Activated CD4-positive, alpha-beta T cell treated with anti-CD3 and anti-CD28 coated beads for 36 hours (primary cell): ENCODE measurements at places on chromosomes 4 and X. TPM values are rescaled to one million over a fixed set of nuclear protein-coding genes. Genes with fewer than 3 reads are reported as not detected.

DNA sequence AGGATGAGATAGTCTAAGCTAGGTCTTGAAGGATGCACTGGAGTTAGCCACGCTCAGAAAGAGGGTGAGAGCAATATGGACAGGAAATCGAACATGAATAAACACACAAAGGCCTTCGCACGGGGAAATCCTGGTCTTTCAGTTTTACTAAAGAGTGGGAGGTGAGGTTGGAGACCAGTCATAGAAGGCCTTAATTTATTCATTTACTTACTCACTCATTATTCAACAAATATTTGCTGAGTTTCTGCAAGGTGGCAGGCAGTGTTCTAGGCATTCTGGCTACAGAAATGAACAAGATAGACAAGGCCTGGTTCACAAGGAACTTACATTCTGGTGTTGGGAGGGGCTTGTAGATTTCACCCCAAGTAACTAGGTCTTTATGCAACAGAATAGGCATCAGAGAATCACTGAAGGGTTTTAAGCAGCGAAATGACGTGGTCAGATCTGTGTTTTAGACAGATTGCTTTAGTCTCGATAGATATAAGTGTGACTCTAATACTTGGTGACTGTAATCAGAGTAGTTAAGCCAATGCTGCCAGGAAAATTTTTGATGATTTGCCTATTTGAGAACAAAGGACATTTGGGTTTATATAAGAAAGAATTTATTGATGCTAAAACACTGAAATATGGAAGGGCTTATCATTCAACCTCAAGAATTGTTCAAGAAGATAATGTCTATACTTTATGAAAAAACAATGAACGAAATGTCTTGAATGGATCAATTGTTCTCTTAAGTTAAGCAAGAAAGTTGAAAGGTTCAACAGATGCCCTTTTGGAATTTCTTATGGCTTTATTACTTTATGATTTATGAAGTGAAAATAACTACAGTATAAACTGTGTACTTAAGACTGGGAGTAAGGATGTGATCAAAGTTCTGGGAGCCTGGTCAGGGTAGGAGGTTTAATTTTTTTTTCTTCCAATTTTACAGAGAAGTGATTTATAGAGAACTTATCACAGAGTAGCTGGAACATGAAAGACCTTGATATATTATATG is 184.4 kb upstream of the CASK start:
- H3K4me3 ChIP-seq: no peak overlapping the region
- no peaks in the 10 kb centered on the region for H3K27me3 ChIP-seq
- H3K4me1 ChIP-seq: peaks cover 15% of the 10 kb centered on the region
- no peak overlapping the region for H3K27ac ChIP-seq

GRCh38 chr4:70651864-70652506 is 14.3 kb downstream of the JCHAIN start:
- H3K27ac ChIP-seq: no peak overlapping the region
- no peak overlapping the region for H3K4me3 ChIP-seq
- H3K27me3 ChIP-seq: peaks cover 3% of the 10 kb centered on the region
- H3K36me3 ChIP-seq: no peaks in the 10 kb centered on the region
- no peaks in the 10 kb centered on the region for H3K4me1 ChIP-seq

The SGMS2 gene
- total RNA-seq: 0.84 TPM

GRCh38 chrX:100995469-100995868 is 26.0 kb downstream of the ARL13A start:
- H3K4me3 ChIP-seq: no peak overlapping the region
- no peaks in the 10 kb centered on the region for H3K27me3 ChIP-seq
- peak overlapping the region; percentile 65 for H3K27ac ChIP-seq
- peak; percentile 61 for DNase-seq
- peaks cover 6% of the 10 kb centered on the region for H3K36me3 ChIP-seq

- no peak overlapping the region for H3K4me3 ChIP-seq
- H3K4me1 ChIP-seq: no peaks in the 10 kb centered on the region
- no peak overlapping the region for H3K27ac ChIP-seq
- DNase-seq: no peak
- no peaks in the 10 kb centered on the region for H3K36me3 ChIP-seq
Measured at GRCh38 chr4:118124997-118125396, 90.7 kb downstream of the NDST3 start.

The MAOA gene
- 2.2 TPM for total RNA-seq

The RAB41 gene
- not detected for total RNA-seq

The UGT2B10 gene
- not detected for total RNA-seq

The RXFP1 gene
- total RNA-seq: not detected

The UCHL1 gene
- 1.7 TPM for total RNA-seq

The ASB9 gene
- 0.32 TPM for total RNA-seq

- no peaks in the 10 kb centered on the region for H3K36me3 ChIP-seq
- peaks cover 6% of the 10 kb centered on the region for H3K4me1 ChIP-seq
- H3K27me3 ChIP-seq: no peaks in the 10 kb centered on the region
- no peak for DNase-seq
Measured at GRCh38 chr4:26181616-26182015, 139.2 kb upstream of the RBPJ start.

The USP11 gene
- total RNA-seq: 21.1 TPM

DNA sequence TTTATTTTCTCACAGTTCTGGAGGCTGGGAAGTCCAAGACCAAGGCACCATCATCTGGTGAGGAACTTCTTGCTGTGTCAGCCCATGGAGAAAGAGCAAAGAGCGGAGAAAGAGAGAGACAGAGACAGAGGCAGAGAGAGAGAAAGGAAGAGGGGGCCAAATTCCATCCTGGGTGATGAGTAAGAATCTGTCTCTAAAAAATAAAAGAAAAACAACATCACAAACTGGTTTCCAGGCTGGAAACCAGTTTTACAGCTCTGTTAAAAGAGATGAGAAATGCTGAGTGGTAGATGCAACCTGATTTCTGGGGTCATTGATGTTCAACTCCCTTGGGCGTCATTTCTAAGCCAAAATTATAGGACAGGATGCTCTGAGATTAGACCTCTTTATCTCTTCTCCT is 72.9 kb downstream of the SHOX start:
- H3K4me3 ChIP-seq: no peak overlapping the region
- peaks cover 6% of the 10 kb centered on the region for H3K27me3 ChIP-seq
- DNase-seq: no peak
- H3K36me3 ChIP-seq: no peaks in the 10 kb centered on the region

DNA sequence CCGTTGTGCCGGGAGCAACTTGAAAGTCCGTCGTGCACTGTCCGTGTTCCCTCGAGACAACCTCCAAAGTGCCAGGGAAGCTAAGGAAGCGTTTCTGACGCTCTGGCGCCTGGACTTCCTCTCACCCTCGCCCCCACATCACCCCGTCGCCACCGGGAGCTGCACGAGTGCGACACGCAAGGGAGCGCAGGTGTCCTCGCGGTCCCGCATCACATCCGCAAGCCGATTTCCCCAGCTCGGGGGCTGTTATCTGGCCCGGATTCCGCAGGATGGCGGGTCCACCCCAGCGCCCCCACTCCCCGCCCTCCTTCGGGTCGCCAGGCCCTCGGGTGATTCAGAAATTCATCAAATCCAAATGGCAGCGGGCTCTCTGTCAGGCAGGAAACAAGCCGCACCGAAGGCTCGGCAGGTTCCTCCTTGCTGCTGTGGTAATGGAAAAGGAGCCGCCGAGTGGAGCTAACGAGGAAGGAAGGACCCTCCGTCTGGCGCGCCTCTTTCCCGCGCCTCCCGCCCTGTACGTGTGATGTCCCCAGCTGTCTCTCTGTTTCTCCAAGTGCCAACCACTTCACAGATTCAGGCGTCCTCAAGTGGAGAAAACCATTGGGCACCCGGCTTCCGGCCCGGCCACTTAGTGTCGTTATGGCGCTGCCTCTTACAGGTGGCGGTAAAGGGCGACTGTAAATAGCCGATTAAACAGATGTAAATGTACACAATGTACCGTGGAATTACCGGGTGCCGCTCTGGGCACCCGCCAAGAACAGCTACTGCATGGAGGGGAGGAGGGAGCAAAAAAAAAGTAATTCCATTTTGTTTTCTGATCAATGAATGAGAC is 921 bp upstream of the SETD7 start:
- H3K27me3 ChIP-seq: no peaks in the 10 kb centered on the region
- peaks cover 4% of the 10 kb centered on the region for H3K36me3 ChIP-seq
- peaks cover 55% of the 10 kb centered on the region for H3K4me1 ChIP-seq
- peak overlapping the region; percentile 96 for H3K4me3 ChIP-seq
- H3K27ac ChIP-seq: peak overlapping the region; percentile 90
- DNase-seq: peak; percentile 80

The CFAP299 gene
- total RNA-seq: not detected

DNA sequence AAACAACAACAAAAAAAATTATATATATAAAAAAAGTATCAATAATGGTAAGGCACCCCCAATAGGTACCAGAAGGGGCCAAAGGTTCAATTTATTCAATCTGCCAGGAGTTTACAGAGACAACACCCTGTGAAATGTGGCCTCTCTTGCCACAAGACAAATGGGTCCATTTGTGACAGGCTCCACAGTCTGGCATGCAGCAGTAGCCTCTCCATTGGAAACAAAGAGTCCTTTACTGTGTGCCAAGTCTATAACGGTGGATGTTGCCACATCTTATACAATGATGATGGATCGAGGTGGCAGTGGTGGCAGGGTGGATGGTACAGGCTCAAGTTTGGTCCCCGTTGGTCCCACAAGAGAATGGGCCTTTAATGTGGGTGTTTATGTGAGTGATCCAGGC is 70.1 kb upstream of the SH3RF1 start:
- no peaks in the 10 kb centered on the region for H3K27me3 ChIP-seq
- H3K27ac ChIP-seq: no peak overlapping the region
- DNase-seq: no peak
- no peak overlapping the region for H3K4me3 ChIP-seq
- H3K4me1 ChIP-seq: no peaks in the 10 kb centered on the region

The STS gene
- total RNA-seq: 0.50 TPM

DNA sequence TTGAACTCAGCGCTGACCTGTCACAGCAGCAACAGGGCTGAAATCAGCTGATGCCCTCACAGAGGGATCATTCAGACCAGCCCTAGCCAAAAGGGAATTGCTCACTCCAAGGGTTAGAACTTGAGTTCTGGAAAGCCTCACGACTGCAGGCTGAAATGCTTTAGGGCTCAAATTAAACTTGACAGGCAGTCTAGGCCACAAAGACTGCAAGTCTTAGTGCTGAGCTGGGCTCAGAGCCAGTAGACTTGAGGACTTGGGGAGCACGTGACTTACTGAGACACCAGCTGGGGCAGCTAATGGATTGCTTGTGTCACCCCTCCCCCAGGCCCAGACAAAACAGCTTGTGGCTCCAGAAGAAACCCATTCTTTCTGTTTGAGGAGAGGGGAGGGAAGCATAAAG is 119.0 kb upstream of the SLC6A14 start:
- no peaks in the 10 kb centered on the region for H3K27me3 ChIP-seq
- H3K36me3 ChIP-seq: no peaks in the 10 kb centered on the region
- no peaks in the 10 kb centered on the region for H3K4me1 ChIP-seq

DNA sequence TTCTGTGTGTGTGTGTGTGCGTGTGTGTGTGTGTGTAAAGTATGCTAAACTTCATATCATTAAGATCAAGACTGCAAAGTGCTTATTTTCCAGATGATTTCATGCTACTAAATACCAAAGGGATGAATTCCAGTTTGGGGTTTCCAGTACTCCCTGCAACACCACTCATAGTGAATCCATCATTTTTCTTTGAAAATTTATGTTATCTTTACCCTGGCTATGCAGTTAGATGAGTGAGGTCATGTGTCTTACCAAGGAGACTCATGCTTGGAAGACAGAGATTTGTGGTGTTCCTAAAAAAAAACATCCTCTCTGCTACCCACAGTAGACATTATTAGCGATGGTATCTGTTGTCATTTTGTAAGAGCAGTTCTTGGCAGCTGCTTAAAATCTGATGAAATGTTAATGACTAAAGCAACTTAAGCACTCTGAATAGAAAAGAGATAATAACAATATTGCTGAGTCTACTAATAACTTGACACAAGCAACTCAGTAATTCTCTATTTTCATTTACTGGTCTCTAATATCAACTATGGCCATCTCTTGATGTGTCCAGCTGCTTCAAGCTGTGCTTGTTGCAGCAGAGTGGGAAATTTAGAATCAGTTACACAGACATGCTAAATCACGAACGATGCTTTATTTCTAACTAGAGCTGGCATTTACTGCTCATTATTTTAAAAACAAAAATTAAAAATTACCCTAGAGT is 1953.0 kb upstream of the IGFBP7 start:
- H3K36me3 ChIP-seq: no peaks in the 10 kb centered on the region
- no peaks in the 10 kb centered on the region for H3K27me3 ChIP-seq
- H3K4me1 ChIP-seq: no peaks in the 10 kb centered on the region
- H3K27ac ChIP-seq: no peak overlapping the region
- no peak overlapping the region for H3K4me3 ChIP-seq

- H3K27me3 ChIP-seq: no peaks in the 10 kb centered on the region
- H3K27ac ChIP-seq: no peak overlapping the region
- H3K4me3 ChIP-seq: no peak overlapping the region
Measured at GRCh38 chr4:76194325-76194724, 19.3 kb downstream of the SCARB2 start.

DNA sequence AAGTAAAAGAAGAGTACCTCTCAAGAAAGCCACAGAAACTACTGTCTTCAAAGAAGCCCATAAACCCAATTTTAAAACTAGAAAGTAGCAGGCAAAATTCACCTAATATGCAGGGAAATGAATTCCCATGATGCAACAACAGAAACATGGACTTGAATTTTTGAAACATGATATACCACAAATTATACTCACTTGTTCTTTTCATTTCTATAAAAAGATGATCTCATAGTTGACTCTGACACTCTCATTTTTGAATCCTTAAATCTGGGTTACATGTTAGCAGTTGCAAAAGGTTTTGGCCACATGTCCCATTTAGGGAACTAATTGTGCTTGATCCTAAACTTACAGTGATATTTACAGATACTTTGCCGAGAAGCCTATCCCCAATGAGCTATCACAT is 1130.8 kb downstream of the FAT4 start:
- no peak overlapping the region for H3K4me3 ChIP-seq
- no peak for DNase-seq
- H3K27ac ChIP-seq: no peak overlapping the region
- H3K27me3 ChIP-seq: no peaks in the 10 kb centered on the region
- H3K36me3 ChIP-seq: no peaks in the 10 kb centered on the region

DNA sequence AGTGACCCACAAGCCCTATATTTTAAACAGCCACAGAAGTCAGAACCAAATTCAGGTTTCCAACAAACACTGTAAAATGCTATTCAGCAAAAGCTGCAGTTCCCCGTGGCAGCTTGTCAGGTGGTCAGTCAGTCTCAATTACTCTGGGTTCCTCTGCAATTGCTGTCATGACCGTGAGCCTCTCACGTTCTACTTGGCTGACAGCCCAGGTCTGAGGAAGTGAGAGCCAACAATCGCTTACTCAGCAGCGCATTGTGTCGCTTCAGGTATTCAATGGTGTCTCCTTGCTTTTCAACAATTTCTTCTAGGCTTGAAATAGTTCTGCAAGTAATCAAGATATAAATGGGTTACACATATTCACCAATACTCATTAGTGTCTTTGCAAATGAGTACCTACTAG is 25.8 kb downstream of the TRIM75 start:
- H3K4me3 ChIP-seq: no peak overlapping the region
- no peak for DNase-seq
- H3K27ac ChIP-seq: no peak overlapping the region
- peaks cover 14% of the 10 kb centered on the region for H3K36me3 ChIP-seq
- no peaks in the 10 kb centered on the region for H3K27me3 ChIP-seq
- H3K4me1 ChIP-seq: no peaks in the 10 kb centered on the region
